ENCODE measurements at places on chromosomes 6 and 20.

GRCh38 chr20:46341074-46342009, 33.0 kb upstream of the CDH22 start:
- no peak for DNase-seq

GRCh38 chr20:40192529-40192928, 496.5 kb downstream of the MAFB start:
- no peak for DNase-seq

DNA sequence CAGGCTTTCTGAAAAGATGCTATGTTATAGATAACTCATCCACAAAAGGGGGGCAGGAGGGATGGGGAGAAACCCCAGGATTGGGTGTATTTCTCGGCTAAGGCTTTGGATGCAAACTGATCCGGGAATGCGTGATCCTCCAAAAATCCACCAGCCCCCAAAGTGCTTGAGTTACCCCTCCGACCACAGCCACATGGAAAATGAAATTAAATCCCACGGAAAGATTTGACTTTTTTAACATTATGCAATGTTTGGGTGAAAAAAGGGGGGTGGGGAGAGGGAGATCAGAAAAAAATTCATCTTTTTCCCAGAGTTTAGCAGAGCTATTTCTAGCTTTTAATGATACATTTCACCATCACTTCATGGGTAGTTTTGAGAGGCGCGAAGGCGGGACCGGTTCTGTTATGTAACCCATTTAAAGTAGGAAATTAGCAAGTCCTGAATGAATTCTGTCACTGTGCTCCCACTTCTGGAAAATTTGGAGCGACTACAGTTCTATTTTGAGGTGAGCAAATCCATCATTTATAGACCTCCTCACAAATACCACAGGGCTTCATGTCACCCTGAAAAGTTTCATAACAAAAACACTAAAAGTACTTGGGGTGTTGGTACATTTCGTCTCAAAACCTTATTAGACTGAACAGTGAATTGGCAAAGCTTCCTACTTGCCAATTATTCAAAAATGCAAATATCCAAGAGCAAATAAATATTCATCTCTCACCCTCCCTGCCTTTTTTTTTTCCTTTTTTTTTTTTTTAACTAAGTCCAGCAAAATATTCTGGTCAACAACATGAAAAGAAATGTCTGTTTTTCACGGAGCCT, 51.9 kb upstream of the NFATC2 start:
- no peak for DNase-seq

DNA sequence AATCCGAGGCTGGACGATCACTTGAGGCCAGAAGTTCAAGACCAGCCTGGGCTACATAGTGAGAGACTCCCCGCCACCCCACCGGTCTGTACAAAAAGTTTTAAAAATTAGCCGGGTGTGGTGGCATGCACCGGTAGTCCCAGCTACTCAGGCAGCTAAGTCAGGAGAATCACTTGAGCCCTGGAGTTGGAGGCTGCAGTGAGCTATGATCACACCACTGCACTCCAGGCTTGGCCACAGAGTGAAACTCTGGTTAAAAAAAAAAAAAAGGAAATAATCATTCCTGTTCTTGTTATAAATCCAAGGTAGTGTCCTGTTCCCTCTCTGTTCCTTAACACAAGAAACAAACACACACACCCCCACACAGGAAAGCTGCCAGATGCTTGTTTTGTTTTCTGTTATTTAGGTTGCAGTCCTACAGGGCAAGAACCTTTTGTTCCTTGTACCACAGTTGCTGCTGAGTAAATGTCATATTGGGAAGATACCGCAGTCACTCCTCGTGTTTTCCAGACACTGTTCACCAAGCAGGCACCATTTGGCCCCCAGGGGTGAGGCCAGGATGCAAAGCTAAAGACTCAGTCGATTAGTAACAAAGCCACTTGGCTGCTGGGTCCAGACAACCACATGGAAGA, 28.9 kb downstream of the ASIP start:
- DNase-seq, result no peak

DNA sequence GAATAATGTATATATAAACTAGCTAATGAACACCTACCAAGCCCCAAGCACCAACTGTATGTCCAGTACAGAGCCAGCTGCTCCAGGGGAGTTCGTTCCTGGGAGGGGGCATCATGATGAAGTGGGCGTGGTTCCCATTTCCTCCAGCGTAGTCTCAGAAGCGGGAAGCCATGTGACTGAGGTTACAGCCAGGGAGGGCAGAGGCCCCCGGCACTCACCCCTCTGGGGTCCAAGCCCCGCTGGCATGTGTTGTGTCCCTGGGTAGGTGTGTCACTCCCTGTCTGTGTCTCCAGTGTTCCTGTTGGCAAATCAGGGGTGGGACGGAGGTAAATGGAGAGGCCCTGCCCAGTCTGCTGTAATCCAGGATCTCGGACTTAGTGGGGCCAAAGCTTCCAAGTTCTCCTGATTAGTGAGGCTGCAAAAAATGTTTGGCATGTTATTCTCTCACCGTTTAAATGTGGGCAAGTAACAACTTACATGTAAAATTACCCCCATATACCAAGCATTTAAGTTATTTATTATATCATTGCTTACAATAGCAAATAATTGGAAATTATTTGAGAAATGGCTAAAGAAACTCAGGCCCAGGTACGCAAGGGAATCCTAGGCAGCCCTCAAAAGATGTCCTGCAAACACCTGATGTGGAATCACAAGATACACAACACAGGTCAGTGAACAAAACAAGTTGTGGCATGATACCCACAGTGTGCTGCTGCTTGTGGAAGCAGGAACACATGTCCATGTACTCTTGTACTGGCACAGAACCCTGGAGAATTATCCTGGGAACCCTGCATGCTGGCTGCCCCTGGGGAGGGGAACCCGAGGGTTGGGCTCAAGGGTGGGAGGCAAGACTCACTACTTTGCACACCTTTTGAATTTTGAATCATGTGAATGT, 22.2 kb downstream of the FAM110A start:
- no peak for DNase-seq

GRCh38 chr6:50921968-50922367, 103.3 kb downstream of the TFAP2B start:
- DNase-seq, result no peak

DNA sequence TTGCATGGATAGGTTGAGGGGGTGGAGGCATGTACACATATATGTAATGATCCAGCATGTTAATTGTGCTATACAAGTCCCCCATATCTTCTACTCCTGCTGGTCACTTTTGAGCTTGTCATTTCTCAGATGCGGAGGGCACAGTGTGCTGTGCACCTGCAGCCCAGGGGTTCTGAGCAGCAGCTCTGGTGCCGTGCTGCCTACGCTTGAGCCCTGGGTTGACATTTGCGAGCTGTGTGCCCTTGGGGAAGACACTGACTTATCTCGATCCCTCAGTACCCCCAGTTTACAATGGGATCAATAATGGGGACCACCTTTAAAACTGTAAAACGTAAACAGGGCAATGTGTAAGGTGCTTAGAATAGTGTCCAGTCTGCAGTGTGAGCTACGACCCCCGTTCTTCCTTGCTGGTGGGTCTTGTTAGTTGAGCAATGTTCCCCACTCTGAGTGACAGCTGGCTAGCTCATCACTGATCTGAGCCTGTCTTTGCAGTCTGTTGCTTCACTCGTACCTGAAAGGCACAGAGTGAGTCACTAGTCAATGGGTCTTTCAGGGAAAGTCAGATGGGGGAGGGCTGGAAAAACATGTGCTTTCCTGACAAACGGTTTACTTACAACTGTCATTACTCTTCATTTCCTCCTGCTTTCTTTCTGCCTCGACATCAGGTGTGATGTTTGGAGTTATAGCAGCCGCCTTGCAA, 91.7 kb downstream of the SLC2A10 start:
- no peak for DNase-seq

- no peak for DNase-seq
These were observed 12.2 kb upstream of the C2 start for GRCh38 chr6:31915351-31915750.

DNA sequence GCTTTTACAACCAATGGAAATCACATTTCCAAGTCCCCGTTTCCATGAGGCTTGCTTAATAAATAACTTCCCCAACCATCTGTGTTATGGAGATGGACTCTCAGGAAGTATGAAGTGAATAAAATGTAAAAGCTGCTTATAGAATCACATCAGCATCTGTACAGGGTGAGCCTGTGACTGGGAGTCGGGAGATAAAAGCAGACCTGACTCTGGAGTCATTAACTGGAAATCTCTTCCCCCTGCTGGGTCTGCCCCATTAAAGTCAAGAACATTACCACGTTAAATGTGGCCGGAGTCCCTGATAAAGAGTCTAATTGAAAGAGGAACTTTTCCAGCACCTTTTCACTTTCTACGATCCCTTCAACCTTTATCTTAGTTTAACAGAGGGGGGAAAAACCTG, 368.5 kb downstream of the DOK5 start:
- no peak for DNase-seq

DNA sequence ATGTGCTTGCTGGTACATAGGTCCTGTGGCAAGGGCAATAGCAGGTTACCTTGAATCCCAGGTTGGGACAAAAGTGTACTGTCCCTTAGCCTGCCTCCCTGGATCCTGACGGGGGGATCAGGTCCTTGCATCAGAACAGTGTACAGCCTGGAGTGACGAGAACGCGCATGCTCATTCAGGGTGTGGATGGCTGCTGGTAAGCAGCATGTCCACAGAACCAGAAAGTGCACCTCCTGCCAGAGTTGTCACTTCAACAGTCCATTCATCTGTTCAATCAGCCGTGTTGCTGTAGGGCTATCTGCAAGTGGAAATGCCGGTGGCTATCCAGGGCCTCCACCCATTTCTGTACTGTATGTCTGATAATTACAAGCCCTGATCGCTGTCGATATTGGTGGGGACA, 236.3 kb upstream of the SOX4 start:
- no peak for DNase-seq

GRCh38 chr6:811831-812230, 118.9 kb upstream of the EXOC2 start:
- DNase-seq, result no peak

GRCh38 chr20:49375170-49375569, 97.3 kb upstream of the ZNFX1 start:
- DNase-seq, result no peak

- no peak for DNase-seq
These were observed 973 bp downstream of the CD40 start for GRCh38 chr20:46119028-46119546.

DNA sequence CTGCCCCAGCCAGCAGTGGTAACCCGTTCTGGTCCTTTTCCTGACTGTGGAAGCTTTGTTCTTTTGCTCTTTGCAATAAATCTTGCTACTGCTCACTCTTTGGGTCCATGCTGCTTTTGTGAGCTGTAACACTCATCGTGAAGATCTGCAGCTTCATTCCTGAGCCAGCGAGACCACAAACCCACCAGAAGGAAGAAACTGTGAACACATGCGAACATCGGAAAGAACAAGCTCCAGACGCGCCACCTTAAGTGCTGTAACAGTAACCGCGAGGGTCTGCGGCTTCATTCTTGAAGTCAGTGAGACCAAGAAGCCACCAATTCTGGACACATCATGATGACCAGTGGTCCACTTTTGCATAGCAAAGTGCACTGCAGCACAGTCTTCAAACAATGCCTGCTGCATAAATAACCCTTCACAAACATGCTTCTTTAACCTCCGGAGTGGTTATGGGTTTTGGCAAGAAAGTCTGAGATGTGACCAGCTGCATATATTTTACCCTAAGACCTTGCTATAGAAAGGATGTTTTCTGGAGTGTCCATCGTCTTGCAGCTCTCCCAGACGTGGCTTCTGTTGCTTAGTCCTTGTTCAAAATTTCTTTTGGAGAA, 8.9 kb upstream of the MUC22 start:
- no peak for DNase-seq

GRCh38 chr6:160986851-160987250, 4.7 kb upstream of the MAP3K4 start:
- no peak for DNase-seq

GRCh38 chr20:62739581-62740285, 31.1 kb downstream of the NTSR1 start:
- DNase-seq, result peak; percentile 38

- DNase-seq, result no peak
These were observed 45.3 kb downstream of the SLC52A3 start for GRCh38 chr20:722822-723644.

DNA sequence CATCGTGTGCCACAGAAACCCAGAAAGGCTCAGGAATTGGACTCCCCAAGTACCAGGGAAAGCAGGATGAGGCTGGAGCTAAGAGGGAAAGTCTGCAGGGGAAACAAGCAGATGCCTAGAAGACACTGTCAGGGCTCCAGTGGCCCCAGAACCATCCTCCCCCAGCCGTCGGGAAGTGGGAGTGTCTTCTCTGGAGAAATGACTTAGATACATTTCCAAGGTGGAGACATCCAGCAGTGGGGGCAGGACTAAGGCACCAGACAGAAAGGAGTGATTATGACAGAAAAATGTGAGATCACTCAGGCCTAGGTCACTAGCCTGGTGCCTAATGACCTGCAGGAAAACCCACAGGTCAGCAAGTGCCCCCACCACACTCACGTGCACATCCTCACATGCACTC, 36.0 kb upstream of the VSX1 start:
- no peak for DNase-seq

DNA sequence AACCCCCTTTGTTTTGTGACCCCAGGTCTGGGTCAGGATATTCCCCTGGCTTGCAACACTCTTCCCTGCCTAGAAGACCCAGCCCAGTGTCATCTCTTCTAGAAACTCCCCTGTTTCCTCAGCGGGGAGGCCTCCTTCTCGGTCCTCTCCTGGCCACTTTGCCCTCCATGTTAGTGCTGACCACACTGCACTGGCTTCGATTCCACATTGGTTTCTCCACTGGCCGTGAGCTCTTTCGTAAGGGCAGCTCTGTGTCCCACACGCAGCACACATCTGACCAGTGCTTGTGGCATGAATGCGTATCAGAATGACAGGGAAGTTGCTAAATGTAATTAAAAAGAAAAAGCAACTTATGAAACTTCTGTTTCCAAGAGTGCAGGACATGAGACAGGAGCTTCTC, 49.4 kb upstream of the FNDC1 start:
- DNase-seq, result no peak

DNA sequence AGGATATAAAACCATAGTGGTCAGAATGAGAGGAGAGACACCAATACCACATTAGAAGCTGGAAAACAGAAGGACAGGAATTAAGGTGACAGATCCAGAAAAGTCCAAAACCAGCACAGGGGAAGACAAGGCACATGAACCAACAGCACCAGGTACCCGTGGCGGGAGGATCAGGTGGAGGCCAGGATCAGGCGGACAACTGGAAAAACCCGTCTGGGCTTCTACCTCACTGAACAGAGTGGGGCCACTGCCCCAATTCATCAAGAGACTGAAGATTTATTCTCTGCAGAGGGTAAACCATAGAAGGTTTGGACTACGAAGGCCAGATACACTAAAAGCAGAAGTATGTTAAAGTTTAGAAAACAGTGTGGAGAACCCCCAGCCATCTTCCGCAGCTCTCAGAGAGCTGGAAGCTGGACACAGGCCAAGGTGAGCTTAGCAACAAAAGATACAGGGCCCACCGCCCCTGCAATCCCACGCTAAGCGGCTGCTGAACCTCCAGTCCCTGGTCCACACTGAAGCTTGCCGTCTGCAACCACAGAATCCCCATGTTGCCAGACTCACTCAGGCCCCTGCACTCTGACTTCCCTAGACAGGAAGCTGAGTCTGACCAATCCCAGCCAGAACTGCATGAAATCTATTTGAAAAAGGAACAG, 29.9 kb downstream of the ABHD12 start:
- DNase-seq, result no peak

Measured in activated T-helper 2 cell treated with anti-CD3 and anti-CD28 coated beads, Interferon-gamma antibody, Interleukin-2, Interleukin-4, amounts not matched to agents 10 μg/mL and 5 μg/mL and 100 μg/mL, durations not matched to agents 14 hours and 24 hours and 36 hours (primary cell).